NB4 (cell line): ENCODE measurements at places on chromosomes 2 and 18.

- no peak for DNase-seq
Measured at GRCh38 chr2:232713505-232713904, 16.4 kb downstream of the GIGYF2 start.

GRCh38 chr2:23606968-23607367 is 222.0 kb downstream of the KLHL29 start:
- DNase-seq: peak; percentile 82

- no peak for DNase-seq
Measured at GRCh38 chr18:22702806-22703205, 230.3 kb upstream of the RBBP8 start.

DNA sequence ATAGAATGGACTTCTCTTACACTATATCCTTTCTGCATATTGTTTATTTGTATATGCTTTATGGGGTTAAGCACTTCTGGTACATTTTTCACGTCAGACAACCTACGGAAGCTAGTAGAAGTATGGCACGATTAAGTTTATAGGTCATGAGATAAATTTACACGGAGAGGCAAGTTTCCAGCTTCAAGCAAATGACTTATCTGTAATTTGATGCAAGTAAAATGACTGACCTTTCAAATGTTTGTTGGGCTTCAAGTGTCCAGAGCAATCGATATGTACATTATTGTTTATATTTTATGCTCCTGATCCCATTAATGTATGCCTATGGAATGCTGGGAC is 97.5 kb upstream of the EFEMP1 start:
- no peak for DNase-seq

- no peak for DNase-seq
Measured at GRCh38 chr2:170456914-170457313, 258.2 kb upstream of the SP5 start.
